ENCODE measurements at places on chromosomes 1 and 21.

DNA sequence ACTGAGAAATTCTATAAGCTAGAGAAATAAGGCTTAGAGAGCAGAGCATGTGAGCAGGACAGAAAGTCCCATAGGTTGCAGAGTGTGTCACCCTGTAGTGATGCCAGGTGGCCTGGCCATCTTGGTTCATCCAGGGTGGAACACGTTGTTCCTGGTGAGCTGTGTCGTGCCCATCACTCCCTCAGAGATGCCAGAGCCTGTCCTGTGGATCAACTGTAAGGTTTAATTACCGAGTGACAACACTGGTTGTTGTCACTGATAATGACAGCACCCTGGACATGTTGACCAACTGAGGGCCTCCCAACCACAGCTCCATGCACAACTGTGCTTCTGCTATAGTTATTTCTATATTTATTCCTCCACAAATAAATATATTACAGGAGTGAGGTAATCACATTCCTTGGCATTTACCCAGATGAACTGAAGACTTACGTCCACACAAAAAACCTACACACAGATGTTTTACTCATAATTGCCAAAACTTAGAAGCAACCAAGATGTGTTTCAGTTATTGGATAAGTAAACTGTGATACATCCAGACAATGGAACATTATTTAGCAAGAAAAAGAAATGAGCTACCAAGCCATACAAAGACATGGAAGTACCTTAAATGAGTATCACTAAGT lies 6.2 kb downstream of the C1orf198 start:
- DNase-seq: no peak

GRCh38 chr1:108193333-108193732 lies 6.8 kb downstream of the SLC25A24 start:
- no peak for DNase-seq

DNA sequence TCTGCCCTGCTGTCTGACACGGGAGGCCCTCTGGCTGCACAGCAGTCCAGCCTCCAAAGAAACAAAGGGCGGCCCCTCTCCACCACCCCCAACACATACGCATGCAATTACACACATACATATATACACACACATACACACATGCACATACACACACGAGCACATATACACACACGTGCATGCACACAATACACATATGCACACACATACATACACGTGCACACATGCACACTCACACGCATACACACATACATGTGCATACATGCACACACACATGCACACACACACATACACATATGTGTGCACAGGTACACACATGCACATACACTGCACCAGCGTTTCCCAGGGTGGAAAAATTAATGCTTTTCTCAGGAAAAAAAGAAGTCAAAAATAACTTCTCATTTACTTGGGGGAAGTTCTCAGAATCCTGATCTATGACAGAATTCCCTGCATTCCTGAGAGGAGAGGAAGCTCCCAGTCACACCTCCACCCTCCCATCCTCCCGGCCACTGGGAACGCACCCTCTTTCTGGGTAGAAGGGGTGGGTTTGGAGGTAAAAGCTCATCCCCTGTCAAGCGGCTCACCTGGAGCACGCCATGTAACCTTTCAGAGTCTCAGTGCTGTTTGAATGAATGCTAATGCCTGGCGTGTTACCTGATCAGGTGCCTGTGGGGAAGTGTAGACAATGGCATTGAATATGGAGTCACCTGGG lies 33.1 kb upstream of the KLHDC7A start:
- DNase-seq: no peak

DNA sequence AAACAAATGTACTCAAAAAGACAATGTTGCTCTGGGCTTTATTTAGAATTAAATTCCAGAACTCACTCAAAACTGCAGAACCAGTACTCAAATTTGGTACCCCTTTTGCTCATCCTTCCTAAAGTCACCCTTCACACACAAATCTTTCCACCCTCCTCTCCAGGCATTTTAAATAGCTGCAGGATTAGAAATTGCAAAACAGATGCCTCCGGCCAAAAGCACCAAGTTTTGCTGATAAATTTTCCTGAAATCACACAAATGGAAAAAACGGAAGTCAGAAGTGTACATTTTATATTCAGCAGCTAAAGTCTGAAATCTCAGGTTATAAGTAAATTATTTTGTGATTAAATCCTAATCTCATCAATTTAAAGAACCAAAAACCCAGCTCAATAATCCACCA lies 147.0 kb downstream of the NRIP1 start:
- DNase-seq: no peak

DNA sequence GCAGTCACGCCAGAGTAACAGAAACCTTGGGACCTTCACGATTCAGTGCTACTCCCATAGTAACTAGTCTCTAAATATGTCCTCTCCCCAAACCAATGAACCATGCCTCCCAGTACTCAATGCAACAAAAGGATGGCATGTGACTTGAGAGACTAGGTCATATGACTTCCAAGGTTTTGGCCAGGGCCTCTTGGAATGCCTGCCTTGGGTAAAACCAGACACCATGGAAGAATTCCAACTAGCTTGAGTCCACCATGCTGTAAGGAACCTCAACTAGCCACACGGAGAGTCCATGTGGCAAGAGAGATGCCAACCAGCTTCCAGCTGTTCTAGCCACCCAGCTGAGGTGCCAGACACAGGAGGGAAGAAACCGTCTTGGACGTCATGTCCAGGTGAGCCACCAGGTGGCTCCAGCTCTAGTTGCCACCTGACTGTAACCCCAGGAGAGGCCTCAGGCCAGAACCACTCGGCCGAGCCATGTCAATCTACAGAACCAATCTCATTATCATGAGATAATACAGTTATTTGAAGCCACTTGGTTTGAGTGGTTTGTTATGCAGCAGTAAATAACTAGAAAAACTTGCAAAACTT lies 115.0 kb downstream of the SYF2 start:
- DNase-seq: no peak

DNA sequence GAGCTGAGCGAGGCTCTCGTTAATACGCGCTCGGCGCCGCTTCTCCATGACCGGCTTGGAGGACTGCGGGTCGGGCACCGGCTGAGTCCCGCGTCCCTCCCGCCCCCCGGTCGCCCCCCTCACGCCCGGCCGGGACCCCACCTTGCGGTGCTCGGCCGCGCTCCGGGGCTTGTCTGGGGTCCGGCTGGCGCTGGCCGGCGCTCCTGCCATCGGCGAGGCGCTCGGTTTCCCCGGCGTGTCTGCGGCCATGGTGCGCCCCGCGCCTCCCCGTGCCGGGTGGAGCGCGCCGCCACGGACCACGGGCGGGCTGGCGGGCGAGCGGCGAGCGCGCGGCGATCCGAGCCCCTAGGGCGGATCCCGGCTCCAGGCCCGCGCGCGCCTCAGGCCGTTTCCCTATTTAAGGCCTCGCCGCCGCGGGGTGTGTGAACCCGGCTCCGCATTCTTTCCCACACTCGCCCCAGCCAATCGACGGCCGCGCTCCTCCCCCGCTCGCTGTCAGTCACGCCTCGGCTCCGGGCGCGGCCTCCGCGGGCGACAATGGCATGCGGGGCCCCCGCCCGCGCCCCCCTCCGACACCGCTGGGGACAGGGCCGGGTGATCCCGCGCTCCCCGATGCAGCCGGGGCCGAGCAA lies at the start of gene HES4:
Gene HES4, minus strand, starts transcription at position 373 of the 632 bp plus-strand sequence. Its CDS starts 124 bp downstream, at position 249.
- DNase-seq: peak; percentile 74

DNA sequence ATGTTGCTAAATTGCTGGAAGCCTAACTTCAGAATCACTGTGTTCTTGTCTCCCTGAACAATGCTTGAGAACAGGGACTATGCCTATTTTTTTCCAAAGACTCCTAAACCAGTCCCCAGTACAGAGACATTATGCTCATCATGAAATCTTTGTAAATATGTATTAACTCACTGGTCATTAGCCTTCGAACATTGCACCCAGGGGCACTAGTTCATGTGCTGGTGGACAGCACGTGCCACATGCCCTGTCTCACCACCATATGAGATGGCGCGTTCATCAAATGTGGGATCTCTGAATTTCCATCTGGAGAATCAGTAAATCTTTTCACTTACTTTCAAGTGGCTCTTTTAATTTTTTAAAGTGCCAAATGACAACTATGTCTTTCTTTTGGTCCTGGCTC lies 11.0 kb upstream of the ATP1A1 start:
- no peak for DNase-seq

DNA sequence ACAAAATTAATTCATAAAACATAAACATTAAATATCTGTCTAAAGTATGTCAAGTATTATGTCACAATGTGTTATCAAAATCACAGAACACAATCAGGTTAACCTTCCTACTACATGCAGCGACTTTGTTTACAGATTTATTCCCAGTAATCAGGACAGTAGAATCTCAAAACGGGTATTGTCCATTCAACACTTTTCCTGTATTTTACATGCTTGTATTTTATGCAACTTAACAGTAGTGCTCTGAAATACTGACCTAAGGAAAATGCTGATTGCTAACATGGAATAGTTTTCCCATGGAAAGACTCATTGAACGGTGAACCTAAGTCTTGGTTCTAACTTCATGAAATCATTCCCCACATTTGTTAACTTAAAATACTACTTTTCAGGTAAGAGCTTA lies 2.3 kb downstream of the SERBP1 start:
- DNase-seq: no peak

GRCh38 chr1:68173283-68173935 lies 58.9 kb downstream of the WLS start:
- DNase-seq: no peak

DNA sequence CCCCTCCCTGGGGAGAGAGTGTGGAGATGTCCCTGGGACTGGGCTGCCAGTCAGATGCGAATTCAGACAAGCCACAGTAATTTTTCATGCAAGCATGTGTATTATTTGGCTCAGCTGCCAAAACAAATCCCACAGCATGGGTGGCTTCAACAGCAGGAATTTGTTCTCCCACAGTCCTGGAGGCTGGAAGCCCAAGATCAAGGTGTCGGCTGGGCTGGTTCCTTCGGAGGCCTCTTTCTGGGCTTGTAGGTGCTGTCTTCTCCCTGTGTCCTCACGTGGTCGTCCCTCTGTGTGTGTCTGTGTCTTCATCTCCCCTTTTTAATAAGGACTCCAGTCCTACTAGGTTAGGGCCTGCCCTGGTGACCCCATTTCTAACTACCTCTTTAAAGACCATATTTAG lies 91.9 kb upstream of the ACTRT2 start:
- no peak for DNase-seq

- DNase-seq: no peak
These were observed 84.2 kb downstream of the SH3GLB1 start for GRCh38 chr1:86788300-86789206.

DNA sequence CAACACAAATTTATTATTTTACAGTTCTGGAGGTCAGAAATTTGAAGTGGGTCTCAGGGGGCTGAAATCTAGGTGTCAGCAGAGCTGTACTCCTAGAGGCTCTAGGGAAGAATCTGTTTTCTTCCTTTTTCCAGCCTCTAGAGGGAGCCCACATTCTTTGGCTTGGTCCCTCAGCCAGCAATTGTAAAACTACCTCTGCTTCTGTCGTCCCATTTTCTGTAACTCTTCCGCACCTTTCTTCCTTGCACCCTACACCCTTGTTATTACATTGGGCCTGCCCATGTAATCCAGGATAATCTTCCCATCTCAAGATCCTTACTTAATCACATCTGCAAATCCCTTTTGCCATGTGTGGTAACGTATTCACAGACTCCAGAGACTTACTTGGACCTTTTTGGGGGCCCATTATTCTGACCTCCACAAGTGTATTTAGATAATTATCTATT lies 24.8 kb upstream of the THEM4 start:
- DNase-seq: peak; percentile 17

DNA sequence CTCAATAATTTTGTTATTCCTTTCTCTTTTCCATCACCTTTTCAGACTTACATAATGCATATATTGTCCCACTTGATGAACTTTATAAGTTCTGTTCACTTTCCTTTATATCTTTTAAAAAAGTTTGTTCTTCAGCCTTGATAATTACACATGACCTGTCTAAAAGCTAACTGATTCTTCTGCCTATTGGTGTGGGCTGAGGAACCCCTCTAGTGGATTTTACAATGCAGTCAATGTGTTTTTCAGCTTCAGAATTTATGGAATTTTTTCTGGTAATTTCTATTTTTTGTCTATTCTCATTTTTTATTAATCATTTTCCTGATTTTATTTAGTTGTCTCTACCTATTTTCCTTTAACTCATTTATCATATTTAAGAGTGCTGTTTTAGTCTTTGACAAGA lies 7.5 kb downstream of the MNDA start:
- no peak for DNase-seq

GRCh38 chr1:209387969-209388329 lies 195.6 kb upstream of the CAMK1G start:
- no peak for DNase-seq

- no peak for DNase-seq
These were observed 21.5 kb downstream of the DESI2 start for GRCh38 chr1:244674446-244674845.

GRCh38 chr1:216055004-216055403 lies 368.2 kb downstream of the USH2A start:
- DNase-seq: no peak

- DNase-seq: no peak
These were observed 40.4 kb upstream of the MPC2 start for GRCh38 chr1:167977245-167977644.

DNA sequence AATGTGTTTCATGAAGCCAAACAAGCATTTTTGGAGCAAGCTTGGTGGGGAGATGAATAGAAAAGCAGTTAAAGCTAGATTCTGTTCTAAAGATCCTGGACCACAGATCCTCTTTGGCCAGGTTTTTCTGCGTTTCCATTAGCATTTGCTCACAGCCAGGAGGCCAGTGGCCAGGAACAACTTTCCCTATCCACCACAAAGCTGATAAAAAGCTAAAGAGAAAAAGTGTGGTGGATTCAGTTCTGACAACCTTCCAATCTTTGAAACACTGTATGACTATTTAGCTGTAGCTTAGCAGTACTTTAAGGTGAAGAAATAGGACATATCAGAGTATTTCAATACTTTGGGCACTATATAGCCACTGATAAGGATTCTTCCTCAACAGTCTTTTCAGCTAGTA lies 3.0 kb upstream of the NEK7 start:
- no peak for DNase-seq

- DNase-seq: peak; percentile 76
These were observed 36.8 kb upstream of the RUNX3 start for GRCh38 chr1:24966724-24967346.

GRCh38 chr1:96730574-96731298 lies 9.2 kb downstream of the PTBP2 start:
- DNase-seq: no peak

GRCh38 chr1:18474559-18475175 lies 6.1 kb upstream of the KLHDC7A start:
- DNase-seq: no peak
